ENCODE measurements at places on chromosomes 7 and 10.

DNA sequence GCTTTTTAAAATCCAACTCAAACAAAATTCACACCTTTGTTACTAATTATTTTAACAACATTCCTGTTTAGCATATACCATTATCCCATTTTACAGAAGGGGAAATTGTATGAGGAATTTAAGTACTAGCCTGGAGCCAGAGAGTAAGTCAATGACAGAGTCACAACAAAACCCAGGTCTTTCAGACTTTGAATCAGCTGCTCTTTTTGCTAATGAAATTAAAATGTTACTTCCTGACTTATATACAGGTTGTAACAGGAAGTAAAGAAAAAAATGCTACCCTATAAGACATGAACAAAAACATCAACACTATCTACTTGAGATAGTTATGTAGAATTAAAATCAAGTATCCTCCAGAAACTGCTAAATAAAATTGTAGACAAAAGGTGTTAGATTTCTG lies 82.6 kb upstream of the ASAH2 start:
- no peak for DNase-seq

- DNase-seq = no peak
Measured at GRCh38 chr10:20634839-20635238, 262.3 kb downstream of the NEBL start.

GRCh38 chr7:152523916-152524315 lies 88.1 kb upstream of the KMT2C start:
- DNase-seq = no peak

GRCh38 chr7:143280160-143280559 lies 4.6 kb upstream of the TMEM139 start:
- DNase-seq = no peak

DNA sequence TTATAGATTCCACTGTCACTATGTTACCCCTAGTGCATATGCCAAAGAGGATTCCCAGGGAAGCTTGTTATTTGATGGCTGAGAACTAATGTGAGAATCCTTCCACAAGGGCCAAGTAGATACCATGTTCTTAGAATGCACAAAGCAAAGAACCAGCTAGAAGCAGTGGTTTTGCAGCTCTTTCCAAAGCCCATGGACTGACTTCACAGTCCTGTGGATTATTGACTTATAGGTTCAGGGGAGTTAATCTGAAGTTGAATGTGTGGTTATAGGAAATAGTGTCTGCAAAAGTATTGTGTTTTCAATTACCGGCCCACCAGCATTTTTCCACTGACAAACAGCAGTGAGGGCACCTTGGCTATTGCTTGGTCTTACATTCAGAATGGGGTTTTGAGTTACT lies 28.2 kb downstream of the TIMM23 start:
- DNase-seq = no peak

- no peak for DNase-seq
Measured at GRCh38 chr7:30238721-30239441, 45.5 kb upstream of the ZNRF2 start.

- no peak for DNase-seq
Measured at GRCh38 chr7:127536741-127537140, 48.7 kb downstream of the GCC1 start.

- DNase-seq = no peak
Measured at GRCh38 chr10:28219251-28219650, 83.6 kb downstream of the MPP7 start.

DNA sequence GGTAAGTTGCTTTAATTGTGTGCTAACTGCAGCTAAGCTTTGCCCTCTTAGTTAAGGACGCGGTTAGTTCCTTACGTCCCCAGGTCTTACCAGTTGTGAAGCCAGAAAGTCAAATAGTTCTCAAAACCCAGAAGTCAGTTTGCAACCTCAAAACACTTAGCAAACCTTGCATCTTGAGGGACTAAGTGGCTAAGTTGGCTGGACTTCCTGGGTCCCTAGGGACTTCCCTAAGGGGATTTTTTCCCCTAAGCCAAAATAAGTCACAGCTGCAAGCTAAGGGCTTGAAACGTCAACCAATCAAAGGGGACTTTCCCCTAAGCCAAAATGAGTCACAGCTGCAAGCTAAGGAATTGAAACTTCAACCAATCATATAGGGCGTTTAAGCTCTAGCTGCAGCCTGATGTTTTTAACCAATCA lies 36.2 kb upstream of the HECW1 start:
- no peak for DNase-seq

DNA sequence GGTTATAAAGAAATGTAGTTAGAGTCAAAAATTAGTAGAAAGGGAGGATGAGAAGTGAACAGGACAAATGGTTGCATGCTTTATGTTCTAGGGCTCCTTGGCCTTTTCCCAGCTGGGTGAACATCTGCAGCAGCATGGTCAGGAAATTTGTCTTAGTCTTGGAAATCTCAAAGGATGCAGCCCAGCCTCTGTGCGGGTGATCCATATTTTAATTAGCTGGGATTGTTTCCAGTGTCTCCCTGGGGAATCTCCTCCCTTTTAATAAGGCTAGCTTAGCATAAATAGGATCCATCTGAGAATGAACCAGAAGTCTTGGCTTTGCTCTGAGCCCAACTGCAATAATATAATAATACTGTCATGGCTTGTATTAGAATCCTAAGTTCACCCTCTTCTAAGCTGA lies 198.3 kb downstream of the PRKG1 start:
- DNase-seq = no peak

- DNase-seq = no peak
Measured at GRCh38 chr10:33749067-33749735, 414.7 kb upstream of the NRP1 start.
